Vein endothelial cell (primary cell): ENCODE measurements at places on chromosomes 1 and 21. TPM values are rescaled to one million over a fixed set of nuclear protein-coding genes. Genes with fewer than 3 reads are reported as not detected.

Gene SPRR2E
- total RNA-seq, result not detected in 2 replicates

Gene FAM177B
- total RNA-seq, result not detected in 2 replicates

Gene MTF2
- 39.8 and 40.8 TPM in 2 replicates for total RNA-seq

Gene CYP4X1
- 3.3 and 4.8 TPM in 2 replicates for total RNA-seq

Gene TTC34
- total RNA-seq, result under 0.01 and 0.10 TPM in 2 replicates

Gene FCRL4
- total RNA-seq, result under 0.01 TPM in 1 of 2 replicates, not detected in the other

Gene CD244
- total RNA-seq, result not detected in 2 replicates

Gene MEX3A
- total RNA-seq, result 15.8 and 19.9 TPM in 2 replicates

Gene IL6R
- total RNA-seq, result 6.9 and 8.5 TPM in 2 replicates

Gene GBP5
- total RNA-seq, result under 0.01 and 0.38 TPM in 2 replicates

Gene BCAR3
- total RNA-seq, result 45.1 and 57.5 TPM in 2 replicates

Gene MSH4
- 0.10 and 0.33 TPM in 2 replicates for total RNA-seq

Gene FYB2
- not detected in 2 replicates for total RNA-seq

Gene IVL
- total RNA-seq, result not detected in 2 replicates

Gene TMEM82
- not detected in 2 replicates for total RNA-seq

Gene ZP4
- not detected in 2 replicates for total RNA-seq

Gene TPTE
- not detected in 2 replicates for total RNA-seq

Gene ZNF687
- total RNA-seq, result 16.4 and 22.9 TPM in 2 replicates

Gene DEPDC1
- 7.8 and 24.0 TPM in 2 replicates for total RNA-seq

Gene SERINC2
- 14.6 and 23.2 TPM in 2 replicates for total RNA-seq

Gene GPR52
- total RNA-seq, result 1.6 and 2.0 TPM in 2 replicates

Gene ZNF683
- total RNA-seq, result not detected in 2 replicates

Gene PM20D1
- total RNA-seq, result under 0.01 TPM in 1 of 2 replicates, not detected in the other

Gene C1orf105
- total RNA-seq, result not detected in 2 replicates

Gene MATN1
- under 0.01 TPM in 1 of 2 replicates, not detected in the other for total RNA-seq

Gene ANGPTL1
- total RNA-seq, result under 0.01 TPM in 2 replicates

Gene PLEKHO1
- total RNA-seq, result 36.9 and 51.3 TPM in 2 replicates

Gene CFHR3
- not detected in 2 replicates for total RNA-seq

Gene PTAFR
- 0.29 TPM in 1 of 2 replicates, not detected in the other for total RNA-seq

Gene OR2G6
- not detected in 2 replicates for total RNA-seq

Gene NBPF12
- total RNA-seq, result 5.0 and 5.6 TPM in 2 replicates

Gene CD84
- not detected in 2 replicates for total RNA-seq

Gene HSD3B2
- not detected in 2 replicates for total RNA-seq

Gene GJA5
- total RNA-seq, result 2.0 and 8.8 TPM in 2 replicates

Gene SLC37A1
- 13.7 and 15.0 TPM in 2 replicates for total RNA-seq

Gene RNF186
- total RNA-seq, result not detected in 2 replicates

Gene FCRL2
- not detected in 2 replicates for total RNA-seq

Gene SLC16A1
- total RNA-seq, result 109 and 126 TPM in 2 replicates

Gene ENAH
- total RNA-seq, result 60.8 and 77.9 TPM in 2 replicates

Gene PGBD2
- total RNA-seq, result 4.6 and 6.2 TPM in 2 replicates

Gene MROH9
- not detected in 2 replicates for total RNA-seq

Gene FCGR2B
- not detected in 2 replicates for total RNA-seq

Gene AMY1C
- not detected in 2 replicates for total RNA-seq

Gene ZBTB8A
- 8.6 and 9.1 TPM in 2 replicates for total RNA-seq

Gene WNT4
- 0.33 and 1.4 TPM in 2 replicates for total RNA-seq

Gene GABRD
- not detected in 2 replicates for total RNA-seq

Gene GPX7
- total RNA-seq, result 20.8 and 28.7 TPM in 2 replicates

Gene AMY2B
- total RNA-seq, result 0.98 and 2.6 TPM in 2 replicates

Gene BARHL2
- not detected in 2 replicates for total RNA-seq

Gene CD1B
- total RNA-seq, result not detected in 2 replicates

Gene FMO5
- total RNA-seq, result 0.98 and 1.4 TPM in 2 replicates

Gene INSRR
- not detected in 2 replicates for total RNA-seq

Gene SLC9C2
- total RNA-seq, result not detected in 2 replicates

Gene MAP1LC3C
- not detected in 2 replicates for total RNA-seq

Gene CRABP2
- 0.65 TPM in 1 of 2 replicates, not detected in the other for total RNA-seq

Gene FCN3
- total RNA-seq, result 0.33 and 0.48 TPM in 2 replicates

Gene CTSK
- 2.0 and 3.7 TPM in 2 replicates for total RNA-seq
